GM06990 (cell line): ENCODE measurements at places on chromosomes 5 and 9.

DNA sequence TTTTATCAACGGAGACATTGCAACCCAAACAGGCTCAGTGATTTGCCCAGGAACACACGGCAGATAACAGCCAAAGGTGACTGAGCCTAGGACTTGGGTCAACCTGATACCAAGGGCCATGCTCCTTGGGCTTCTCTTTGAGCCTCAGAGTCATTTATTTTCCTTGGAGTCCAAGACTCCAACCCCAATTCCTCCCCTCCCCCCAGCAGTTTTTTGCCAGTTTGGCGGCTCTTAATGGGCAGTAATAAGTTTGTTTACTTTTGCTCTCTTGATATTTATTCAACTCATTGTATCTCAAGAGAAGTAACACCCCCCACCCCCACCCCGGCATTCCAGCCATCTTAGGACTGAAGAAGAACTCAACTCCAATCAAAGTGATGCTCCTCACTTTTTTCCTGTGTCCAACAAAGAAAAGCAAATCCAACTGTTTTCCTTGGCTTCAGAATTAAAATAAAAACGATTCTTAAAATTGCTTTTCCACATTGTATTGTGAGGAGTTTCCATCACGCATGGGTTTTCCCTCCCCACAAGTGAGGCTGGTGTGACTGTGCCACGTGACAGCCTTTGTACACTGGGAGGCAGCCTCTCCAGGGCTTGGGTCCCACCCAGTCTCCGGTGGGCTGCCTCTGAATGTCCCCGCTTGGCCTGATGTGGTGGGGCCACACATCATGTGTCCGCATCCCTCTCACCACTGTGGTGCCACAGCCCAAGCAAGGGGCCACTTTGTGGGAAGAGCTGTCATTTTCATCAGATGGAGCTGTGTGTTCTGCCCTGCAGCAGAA is 9.1 kb downstream of the ANGPTL2 start:
- DNase-seq, result no peak

DNA sequence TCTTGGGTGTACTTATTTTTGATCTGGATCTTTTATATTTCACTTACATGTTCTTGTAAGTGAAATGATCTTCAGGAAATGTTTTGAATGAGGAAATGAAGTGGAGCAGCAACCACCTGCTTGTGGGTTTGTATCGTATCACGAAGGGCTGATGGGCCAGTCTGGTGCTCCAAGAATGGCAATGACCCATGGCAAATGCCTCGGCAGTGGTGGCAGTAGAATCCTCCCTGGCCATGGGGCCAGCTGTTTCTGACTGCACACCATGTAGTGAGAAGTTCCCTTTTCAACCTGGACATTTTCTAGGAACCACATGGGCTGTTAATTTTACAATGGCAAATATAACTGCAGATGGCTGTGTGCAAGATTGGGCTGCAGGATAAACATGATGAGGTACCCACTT is 29.9 kb downstream of the MAT2B start:
- no peak for DNase-seq

GRCh38 chr5:132418881-132419280 is 49.4 kb downstream of the SLC22A5 start:
- DNase-seq, result no peak

DNA sequence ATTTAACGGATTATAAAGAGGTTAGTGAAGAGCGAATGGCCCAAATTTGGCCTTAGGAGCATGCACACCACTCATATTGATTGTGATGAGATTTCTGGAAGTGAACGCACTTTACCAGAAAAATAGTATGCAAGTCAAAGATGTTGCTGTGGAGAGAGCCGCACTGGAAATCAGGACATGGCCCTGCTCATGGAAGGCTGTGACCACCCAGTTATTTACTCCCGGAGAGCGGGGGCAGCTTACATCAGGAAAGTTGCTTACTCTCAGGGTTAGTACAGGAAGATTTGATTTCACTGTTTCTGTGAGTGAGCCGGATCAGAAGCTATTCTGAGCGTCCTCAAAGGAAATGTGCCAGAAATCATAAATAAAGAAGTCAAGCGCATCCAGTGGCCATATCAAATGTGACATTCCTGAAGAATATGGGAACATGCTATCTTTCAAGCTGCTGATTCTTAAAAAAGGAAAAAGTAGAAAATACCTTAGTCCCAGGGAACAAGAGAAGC is 42.9 kb upstream of the STRBP start:
- no peak for DNase-seq

DNA sequence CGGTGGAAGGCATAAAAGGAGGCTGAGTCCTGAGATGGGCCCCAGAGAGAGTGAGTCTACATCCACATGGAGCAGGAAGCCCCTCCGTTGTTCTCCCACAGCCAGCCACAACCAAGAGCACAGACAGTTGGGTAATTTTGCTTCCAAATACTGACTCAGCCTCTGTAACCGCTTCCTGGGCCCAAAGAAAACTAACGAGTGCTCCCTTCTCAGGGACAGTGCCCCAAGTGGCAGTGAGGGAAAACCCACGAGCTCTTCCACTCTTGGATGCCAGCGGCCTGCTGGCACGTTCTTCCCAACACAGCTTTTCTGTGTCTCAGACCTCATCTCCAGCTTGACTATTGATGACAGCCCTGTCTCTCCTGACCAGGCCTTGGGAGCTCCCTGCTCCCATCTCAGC is 207.6 kb downstream of the FSTL4 start:
- no peak for DNase-seq

DNA sequence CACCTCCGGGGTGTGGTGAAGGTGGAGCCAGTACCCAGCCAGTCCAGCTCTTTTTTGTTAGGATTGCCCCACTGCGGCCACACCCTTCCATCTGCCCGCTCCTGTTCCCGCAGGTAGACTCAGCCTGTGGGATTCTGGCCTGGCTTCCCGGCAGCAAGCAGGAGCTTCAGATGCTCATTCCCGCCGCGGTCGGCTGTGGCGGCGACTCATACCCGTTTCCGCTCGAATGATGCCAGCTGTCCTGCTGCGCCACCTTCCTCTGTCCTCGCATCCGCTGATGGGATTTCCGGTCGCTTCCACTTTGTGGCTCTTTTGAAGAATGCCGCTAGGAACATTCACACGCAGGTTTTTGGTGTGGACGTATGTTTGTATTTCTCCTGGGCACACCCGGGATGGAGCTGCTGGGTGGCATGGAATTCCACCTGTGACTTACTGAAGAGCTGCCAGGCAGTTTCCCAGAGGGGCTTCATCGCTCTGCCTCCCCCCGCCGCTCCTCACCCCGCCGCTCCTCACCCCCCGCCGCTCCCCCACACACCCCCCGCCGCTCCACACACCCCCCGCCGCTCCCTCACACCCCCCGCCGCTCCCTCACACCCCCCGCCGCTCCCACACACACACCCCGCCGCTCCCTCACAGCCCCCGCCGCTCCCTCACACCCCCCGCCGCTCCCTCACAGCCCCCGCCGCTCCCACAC is 60.3 kb downstream of the TENT4A start:
- no peak for DNase-seq

DNA sequence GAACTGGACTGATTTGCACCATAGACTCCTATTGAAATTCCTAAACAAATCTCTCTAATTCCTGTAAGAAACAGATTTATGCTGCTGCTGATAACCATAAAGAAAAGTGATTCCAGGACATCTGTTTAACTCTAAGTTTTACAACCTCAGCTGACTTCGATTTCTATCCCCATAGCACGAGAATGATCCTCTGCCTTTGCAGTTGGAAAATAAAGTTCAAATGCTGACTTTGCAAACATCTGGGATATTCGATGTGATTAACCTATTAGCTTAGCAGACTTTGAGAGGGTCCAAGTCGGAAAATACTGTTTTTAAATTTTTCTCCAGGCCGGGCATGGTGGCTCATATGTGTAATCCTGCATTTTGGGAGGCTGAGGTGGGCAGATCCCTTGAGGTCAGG is 247.3 kb downstream of the PSAT1 start:
- DNase-seq, result no peak

DNA sequence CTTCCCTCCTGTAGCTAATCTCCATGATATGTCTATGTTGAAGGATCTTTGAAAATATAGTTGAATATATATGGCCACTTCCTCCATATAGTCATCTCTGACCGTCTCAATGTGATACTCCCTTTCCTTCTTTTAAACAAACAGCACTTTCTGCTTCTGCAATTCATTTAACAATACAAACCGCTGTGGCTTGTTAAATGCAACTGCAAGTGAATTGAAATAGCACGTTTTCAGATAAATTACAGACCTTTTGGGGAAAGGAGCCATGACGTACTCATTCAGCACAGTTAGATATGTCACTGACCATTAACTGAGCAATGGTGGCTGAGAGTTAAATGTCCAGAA is 82.5 kb downstream of the FBXO38 start:
- DNase-seq, result no peak

DNA sequence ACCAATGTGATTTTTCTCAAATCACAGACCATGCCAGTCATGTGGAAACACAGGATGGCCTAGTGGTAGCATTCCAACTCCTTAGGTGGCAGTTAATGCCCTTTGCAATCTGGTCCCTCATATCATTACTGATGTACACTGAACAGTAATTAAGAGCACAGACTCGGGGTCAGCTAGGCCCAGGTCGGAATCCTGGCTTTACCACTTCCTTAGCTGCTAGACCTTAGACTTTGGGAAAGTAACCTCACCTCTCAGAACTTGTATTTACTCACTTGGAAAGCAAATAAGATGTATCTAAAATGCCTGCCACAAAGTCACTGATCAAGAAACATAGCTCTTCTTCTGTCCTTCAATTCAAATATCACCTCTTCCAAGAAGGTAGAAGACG is 112.8 kb downstream of the MAPKAP1 start:
- no peak for DNase-seq

- no peak for DNase-seq
Observed at GRCh38 chr9:104304925-104305324, 199.1 kb upstream of the OR13F1 start.

DNA sequence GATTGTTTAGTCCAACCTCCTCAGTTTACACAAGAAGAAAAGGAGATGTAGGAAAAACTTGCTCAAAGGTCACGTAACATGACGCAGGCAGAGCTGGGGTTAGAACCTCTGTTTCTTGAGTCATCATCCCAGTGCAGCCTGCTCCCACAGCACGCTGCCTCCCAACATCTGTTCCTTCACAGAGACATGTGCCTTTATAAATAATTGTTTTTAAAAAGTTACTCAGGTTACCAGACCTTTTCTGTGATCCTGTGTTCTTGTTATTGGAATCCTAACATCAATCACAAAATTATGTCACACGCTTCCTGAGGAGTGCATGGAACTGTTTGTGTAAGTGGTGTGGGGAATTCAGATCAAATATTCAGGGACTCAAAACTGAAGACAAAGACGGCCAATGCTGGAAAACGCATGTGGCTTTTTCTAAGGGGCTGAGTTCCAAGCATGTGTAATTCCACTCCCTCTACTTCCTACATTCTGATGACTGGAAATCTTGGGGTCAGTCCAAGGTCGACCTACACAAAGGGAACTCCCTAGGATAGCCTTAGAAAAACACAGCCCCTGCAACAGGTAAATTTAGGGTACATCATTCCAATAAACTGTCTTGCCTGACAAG is 184.3 kb downstream of the TSSK1B start:
- DNase-seq, result no peak

DNA sequence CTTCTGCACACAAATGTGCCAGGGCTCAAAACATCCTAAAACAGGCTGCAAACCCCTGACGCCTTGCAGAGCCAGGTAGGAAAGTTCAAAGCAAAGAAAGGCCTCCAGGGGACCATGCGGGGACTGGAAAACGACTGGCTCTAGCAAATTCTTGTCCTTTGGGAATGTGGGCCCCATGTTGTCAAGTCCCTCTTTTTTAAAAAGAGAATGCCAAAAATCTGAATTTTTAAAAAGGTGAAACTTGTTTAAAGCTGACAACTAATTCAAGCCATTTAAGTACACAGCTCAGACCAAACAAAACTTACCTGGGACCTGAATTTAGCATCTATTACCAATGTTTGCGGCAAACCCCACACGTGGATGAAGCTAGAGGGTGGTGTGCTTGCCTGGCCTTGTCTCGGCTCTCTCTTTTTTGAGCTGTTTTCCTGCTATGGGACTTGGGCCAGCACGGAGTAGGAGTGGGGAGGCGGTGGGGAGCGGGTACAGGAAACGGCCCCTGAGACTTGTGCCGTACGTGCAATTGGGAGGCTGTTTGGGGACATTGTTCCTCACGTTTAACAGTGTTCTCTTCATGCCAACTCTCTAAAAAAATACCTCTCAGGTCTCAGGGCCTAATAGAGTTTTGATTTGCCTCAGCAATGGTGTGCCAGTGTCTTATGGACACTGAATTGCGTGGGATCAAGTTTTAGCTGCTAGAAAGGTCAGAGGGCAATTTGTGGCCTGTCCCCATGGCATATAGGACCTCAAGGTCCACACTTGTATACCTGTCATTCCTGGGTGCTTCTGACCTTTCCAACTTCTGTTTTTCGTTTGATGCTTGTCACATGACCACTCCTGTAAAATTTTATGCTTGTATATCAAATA is 15.1 kb upstream of the PHF19 start:
- DNase-seq, result peak; percentile 68

- DNase-seq, result peak; percentile 24
Observed at GRCh38 chr5:109411627-109412026, 1.9 kb upstream of the PJA2 start.

DNA sequence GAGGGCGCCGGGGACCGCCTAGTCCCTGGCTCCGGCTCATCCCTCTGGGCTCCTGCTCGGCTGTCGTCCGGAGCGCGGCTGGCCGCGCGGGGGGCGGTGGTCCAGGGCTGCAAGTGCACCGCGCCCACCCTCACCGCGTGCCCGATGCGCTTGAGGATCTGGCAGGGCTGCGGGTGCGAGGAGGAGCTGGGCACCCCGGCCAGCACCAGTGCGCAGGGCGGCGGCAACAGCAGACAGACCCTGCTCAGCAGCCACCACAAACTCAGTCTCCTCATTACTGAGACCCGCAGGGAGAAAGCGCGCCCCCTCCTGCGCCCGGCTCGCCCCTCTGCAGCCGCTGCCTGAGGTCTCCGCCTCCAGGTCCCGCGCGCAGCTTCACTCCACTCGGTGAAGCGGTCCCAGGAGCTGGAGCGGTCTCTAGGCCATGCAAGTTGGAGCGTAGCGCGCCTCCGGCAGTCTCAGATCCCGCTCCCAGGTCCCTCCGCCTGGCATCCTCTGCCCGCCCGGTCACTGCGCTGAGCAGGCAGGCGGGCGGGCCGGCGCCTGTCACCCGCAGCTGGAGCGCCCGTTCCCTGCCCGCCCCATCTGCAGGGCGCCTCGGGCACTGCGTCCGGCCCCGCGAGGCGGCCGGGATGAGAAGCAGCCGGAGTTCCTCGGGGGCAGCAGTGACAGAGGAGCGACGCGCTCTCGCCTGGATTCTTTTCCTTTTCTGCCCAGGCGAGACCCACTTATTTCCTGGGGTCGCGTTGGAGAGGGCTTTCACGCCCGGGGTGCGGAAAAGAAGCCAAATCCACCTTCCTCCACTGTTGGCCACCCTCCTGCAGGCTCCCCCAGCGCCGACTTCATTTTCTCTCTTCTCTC is 512 bp downstream of the GRIN3A start:
- DNase-seq, result no peak
